ENCODE measurements at places on chromosomes 3 and 15. TPM values are rescaled to one million over a fixed set of nuclear protein-coding genes. Genes with fewer than 3 reads are reported as not detected.

Gene PSMD2
- 382 TPM for polyA plus RNA-seq

Gene HDC
- polyA plus RNA-seq, result not detected

Gene FILIP1L
- 26.8 TPM for polyA plus RNA-seq

DNA sequence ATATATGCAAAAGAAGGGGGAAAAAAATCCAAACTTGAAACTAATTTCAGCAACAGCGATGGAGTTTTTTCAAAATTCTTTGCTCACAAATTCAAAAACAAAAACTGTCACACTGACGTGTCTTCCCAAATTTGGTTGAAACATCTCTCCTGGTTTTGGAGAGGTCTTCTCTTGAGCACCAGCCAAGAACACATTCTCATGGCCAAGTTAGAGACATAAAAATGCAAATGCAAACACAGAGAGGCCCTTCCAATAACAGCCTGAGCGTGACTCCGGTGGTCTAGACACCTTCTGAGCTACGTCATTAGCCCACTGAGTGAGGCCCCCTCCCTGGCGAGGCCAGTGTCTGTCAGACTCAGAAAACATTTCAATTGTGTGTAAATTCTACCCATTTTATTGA, 436.0 kb upstream of the PROK2 start:
- H3K27ac ChIP-seq, result no peak overlapping the region
- no peak overlapping the region for H3K4me3 ChIP-seq
- H3K36me3 ChIP-seq, result no peaks in the 10 kb centered on the region
- H3K27me3 ChIP-seq, result no peaks in the 10 kb centered on the region

DNA sequence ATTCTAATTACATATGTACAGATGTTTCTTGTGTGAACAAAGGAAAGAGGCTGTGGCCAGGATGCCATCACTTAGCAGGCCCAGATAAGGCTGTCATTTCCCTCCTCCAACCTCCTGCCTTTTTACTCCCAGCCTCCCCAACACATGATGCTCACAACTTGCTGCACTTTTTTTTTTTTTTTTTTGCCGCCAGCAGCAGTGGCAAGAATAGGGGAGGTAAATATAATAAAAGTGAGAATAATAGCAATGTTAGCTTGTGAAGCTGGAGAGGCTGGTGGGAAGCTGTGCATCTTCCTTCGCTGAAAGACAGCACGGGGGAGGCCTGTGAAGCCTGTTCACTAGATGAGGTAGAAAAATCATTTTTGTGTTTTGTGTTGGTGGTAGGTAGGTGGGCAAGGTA, 42.5 kb upstream of the MYO5C start:
- H3K27me3 ChIP-seq, result no peaks in the 10 kb centered on the region
- H3K36me3 ChIP-seq, result peaks cover 4% of the 10 kb centered on the region
- peaks cover 6% of the 10 kb centered on the region for H3K4me1 ChIP-seq

DNA sequence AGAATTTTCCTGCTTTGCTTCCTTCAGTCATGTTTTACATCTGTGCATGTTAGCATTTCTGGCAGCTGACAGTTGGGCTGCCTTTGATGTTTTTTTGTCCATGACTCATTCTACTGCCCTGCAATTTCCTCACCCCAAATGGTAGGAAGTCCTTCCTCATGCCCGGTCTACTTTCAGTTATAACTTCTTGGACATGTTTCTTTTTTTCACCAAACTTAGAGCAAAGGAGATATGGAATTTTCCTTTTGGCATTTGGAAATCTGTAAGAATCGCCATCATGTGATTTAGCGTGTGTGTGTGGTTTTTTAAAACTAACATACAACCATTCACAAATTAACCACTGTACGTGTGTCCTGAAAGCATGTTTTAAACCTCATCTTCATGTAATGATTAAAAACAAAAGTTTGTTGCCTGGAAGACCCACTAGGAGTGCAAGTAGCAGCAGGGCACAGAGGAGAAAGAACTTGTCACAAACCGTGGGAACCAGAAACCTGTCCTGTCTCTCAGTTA, 430.7 kb upstream of the CFAP20DC start:
- no peak for DNase-seq
- H3K36me3 ChIP-seq, result no peaks in the 10 kb centered on the region
- H3K4me1 ChIP-seq, result no peaks in the 10 kb centered on the region
- no peak overlapping the region for H3K27ac ChIP-seq
- no peaks in the 10 kb centered on the region for H3K27me3 ChIP-seq

GRCh38 chr3:7506606-7507180, 645.8 kb downstream of the GRM7 start:
- H3K27me3 ChIP-seq, result no peaks in the 10 kb centered on the region
- H3K4me3 ChIP-seq, result no peak overlapping the region
- H3K27ac ChIP-seq, result no peak overlapping the region
- H3K4me1 ChIP-seq, result no peaks in the 10 kb centered on the region
- H3K36me3 ChIP-seq, result no peaks in the 10 kb centered on the region

DNA sequence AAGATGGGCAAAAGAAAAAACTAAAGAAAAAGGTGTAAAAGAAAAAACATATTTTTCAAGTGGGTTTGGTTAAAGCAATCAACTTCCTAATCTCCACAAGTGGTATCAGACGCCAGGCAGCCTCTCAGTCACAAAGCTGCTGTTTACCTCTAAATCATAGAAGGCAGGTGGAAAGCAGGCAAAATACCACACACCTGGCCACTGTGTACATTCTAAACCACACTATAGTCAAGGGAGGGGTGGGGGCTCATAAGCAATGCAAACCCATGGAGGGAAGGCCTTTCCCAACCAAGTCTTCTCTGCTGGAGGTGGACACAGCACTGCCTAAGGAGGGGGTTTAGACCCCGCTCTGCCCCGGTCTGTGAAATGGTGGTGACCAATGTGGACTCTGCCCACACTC, 50.4 kb downstream of the MCF2L2 start:
- no peak for DNase-seq
- H3K4me1 ChIP-seq, result peaks cover 8% of the 10 kb centered on the region
- H3K27ac ChIP-seq, result no peak overlapping the region
- H3K27me3 ChIP-seq, result no peaks in the 10 kb centered on the region

DNA sequence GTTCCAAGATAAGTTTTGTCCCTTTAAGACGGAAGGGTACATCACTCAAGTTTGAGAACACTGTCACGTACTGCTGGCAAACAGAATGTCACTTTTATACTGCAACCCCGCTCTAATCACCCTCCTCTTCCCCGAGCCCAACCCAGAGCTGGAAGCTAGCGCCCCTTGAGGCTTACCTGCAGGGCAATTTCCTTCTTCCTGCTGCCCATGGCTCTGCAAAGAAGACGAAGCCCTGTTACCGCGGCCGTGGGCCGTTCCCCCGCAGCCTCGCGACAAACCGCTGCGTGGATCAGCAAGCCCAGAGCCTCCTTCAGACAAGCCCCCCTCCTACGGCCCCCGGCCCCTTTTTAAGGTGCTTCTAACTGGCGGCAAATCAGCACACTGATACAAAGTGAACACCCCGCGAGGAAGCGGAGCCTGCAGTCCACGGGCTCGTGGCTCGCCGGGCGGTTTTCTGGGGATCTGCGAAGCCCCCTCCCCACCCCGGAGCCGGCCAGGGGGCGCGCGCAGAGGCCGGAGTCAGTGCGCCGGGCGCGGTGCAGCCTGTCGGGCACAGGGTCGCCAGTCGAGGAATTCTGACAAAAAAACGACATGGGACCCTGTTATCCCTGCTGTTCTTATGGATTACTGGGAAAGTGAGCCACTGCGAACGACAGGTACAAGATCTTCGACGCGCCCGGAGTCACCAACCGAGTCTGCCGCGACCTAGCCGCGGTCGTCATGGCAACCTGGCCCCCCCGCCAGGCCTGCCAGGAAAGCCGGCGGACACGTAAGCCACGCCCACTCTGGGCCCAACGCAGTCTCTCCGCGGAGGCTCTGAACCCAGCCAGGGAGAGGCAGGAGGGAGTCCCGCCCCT, at the start of gene NME9:
Gene NME9, minus strand, starts transcription at position 725 of the 857 bp plus-strand sequence. Its CDS starts 516 bp downstream, at position 209.
- H3K4me1 ChIP-seq, result 0 out of 2 replicates have a peak, but pooled peaks cover 5% of the 10 kb centered on the region
- H3K27ac ChIP-seq, result peak within 1 kb of the TSS; percentile 68
- H3K36me3 ChIP-seq, result no peaks in the 10 kb centered on the region
- H3K27me3 ChIP-seq, result no peaks in the 10 kb centered on the region
- peak; percentile 97 for DNase-seq
- peak within 1 kb of the TSS; percentile 87 for H3K4me3 ChIP-seq

GRCh38 chr3:41186297-41186696, 13.0 kb upstream of the CTNNB1 start:
- H3K4me1 ChIP-seq, result no peaks in the 10 kb centered on the region
- no peak for DNase-seq
- H3K27ac ChIP-seq, result no peak overlapping the region
- no peak overlapping the region for H3K4me3 ChIP-seq
- no peaks in the 10 kb centered on the region for H3K36me3 ChIP-seq
- no peaks in the 10 kb centered on the region for H3K27me3 ChIP-seq

GRCh38 chr3:169861871-169862270, 7.9 kb downstream of the LRRC31 start:
- H3K4me3 ChIP-seq, result no peak overlapping the region
- H3K36me3 ChIP-seq, result no peaks in the 10 kb centered on the region
- H3K27ac ChIP-seq, result no peak overlapping the region
- no peaks in the 10 kb centered on the region for H3K4me1 ChIP-seq
- DNase-seq, result no peak

GRCh38 chr3:149833241-149833640, 20.2 kb downstream of the RNF13 start:
- no peak overlapping the region for H3K27ac ChIP-seq
- H3K4me1 ChIP-seq, result no peaks in the 10 kb centered on the region
- H3K36me3 ChIP-seq, result no peaks in the 10 kb centered on the region
- H3K27me3 ChIP-seq, result no peaks in the 10 kb centered on the region
- DNase-seq, result no peak

DNA sequence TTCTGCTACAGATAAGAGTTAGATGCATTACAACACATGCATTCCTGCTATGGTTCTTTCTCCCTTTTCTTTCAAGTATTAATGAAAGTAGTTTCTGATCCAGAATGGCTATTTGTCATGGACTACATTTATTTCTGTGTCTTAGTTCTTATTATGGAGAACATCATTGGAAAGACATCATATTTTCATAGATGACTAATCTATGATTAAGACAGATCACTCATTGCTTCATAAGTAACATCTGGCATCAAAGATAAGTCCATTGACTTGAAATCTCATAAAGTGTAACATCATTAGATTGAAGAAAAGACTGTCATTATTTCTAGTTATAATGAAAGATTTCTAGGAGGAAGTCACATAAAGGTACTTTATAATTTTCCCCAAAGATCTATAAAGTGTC, 366.7 kb downstream of the NSUN3 start:
- H3K27me3 ChIP-seq, result no peaks in the 10 kb centered on the region
- H3K36me3 ChIP-seq, result no peaks in the 10 kb centered on the region
- no peak overlapping the region for H3K4me3 ChIP-seq
- no peak for DNase-seq
- H3K4me1 ChIP-seq, result no peaks in the 10 kb centered on the region
- H3K27ac ChIP-seq, result no peak overlapping the region

DNA sequence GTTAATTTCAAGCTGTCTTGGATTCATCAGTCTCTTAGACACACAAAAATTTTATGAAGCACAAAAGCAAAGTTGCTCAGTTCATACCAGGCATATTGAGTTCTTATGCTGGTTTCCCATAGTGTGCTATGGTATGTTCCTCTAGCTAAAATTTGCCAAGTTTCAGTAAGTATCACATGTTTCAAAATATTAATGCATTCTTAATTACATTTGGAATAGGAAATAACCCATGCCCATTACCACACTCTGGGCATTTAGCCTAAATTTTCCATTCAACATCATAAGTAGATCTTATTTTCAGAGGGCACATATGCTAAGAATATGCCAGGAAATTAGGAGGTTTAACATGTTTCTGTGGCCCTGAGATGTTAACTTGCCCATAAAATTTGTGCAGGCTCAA, 289.9 kb downstream of the SHOX2 start:
- H3K27ac ChIP-seq, result peak overlapping the region; percentile 8
- no peaks in the 10 kb centered on the region for H3K4me1 ChIP-seq
- H3K4me3 ChIP-seq, result no peak overlapping the region
- no peaks in the 10 kb centered on the region for H3K27me3 ChIP-seq
- no peaks in the 10 kb centered on the region for H3K36me3 ChIP-seq
- DNase-seq, result no peak

- DNase-seq, result no peak
- H3K27ac ChIP-seq, result no peak overlapping the region
Observed at GRCh38 chr3:197613199-197613598, 57.4 kb upstream of the BDH1 start.

- H3K27ac ChIP-seq, result no peak overlapping the region
- no peaks in the 10 kb centered on the region for H3K36me3 ChIP-seq
- no peak for DNase-seq
- H3K4me1 ChIP-seq, result no peaks in the 10 kb centered on the region
- no peaks in the 10 kb centered on the region for H3K27me3 ChIP-seq
Observed at GRCh38 chr15:27782125-27782524, 317.0 kb downstream of the OCA2 start.

DNA sequence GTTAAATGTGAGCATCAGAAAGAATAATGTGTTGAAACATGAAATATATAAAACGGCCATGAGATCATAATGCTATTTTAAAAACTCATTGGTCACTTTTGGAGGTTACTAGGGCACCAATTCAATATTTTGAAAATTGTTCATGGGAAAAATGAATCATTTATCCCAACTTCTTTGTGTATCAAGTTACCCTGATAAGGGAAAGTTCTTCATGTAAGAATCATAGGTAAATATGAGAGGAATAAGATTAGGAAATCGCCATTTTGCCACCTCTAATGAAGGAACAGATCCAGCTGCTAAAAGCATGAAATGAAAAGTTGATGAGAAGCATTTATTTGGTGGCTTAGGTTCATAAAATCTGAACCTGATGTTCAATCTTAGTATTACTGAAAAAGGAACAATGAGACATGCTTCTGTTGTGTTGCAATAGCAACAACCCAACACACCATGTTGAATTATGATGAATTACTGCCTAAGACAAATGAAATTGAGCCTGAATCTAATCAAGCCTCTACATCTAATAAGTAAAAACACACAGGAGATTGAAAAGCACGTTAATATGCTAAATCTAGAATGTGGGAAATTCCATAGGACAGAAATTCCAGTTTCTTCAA, 32.5 kb downstream of the ABHD5 start:
- no peaks in the 10 kb centered on the region for H3K27me3 ChIP-seq
- H3K36me3 ChIP-seq, result peaks cover 22% of the 10 kb centered on the region
- no peak overlapping the region for H3K4me3 ChIP-seq
- peak overlapping the region; percentile 66 for H3K27ac ChIP-seq
- no peak for DNase-seq

DNA sequence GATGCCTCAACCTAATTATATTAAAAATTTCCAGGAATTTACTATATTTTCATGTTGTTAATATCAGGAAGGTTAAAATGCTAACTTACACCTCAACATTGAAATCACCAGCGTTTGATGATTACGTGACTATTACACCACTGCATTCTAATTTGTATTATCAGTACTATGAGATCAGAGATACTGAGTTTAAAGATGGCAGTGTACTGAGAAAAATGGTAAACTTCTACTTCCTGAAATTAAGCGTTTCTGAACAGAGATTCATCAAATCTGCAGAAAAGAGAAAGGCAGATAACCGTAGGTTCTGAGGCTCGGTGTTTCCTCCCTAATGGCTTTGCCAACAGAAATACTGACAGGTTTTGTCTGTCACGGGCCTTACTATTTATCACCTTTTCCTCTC, 69.9 kb downstream of the CRTC3 start:
- no peak for DNase-seq
- H3K27me3 ChIP-seq, result no peaks in the 10 kb centered on the region
- no peak overlapping the region for H3K4me3 ChIP-seq
